ENCODE measurements at places on chromosomes 16 and 17.

DNA sequence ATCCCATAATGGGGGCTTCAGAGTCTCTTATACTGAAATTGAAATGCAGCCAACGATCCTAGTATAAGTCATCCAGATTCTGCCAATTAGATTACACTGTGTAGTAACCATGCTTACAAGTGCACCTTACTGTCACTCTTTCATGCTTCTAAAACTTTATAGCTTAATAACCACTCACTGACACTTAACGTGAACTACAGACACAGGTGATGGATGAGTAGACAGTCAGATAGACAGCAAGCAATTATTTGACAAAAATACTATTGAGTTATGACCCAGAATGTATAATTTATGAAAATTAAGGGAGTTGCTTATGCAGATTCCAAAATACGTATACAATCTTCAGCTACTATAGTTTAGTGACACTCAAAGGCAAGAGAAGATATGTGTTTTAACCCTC lies 6.3 kb downstream of the CDH8 start:
- DNase-seq: no peak

DNA sequence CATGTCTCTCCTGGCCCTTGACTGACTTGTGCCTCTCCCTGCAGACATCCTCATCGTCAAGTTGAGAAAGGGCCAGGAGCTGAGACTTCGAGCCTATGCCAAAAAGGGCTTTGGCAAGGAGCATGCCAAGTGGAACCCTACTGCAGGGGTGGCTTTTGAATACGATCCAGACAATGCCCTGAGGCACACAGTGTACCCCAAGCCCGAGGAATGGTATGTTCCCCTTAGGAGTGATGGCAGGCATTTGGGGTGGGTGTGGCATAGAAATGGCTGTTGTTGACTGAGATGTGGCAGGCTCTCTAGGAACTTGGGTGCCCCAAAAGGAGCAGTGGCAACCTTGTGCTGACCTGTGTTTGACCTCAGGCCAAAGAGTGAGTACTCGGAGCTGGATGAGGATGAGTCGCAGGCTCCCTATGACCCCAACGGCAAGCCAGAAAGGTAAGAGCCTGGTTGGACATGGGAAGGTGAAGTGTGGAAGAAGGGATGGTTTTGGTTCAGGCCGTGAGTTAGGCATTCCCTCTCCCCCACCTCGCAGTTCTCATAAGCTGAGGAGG lies 7.5 kb downstream of the POLR2C start:
- DNase-seq: no peak

- no peak for DNase-seq
Observed at GRCh38 chr17:40425741-40426140, 8.0 kb upstream of the TOP2A start.

- DNase-seq: no peak
Observed at GRCh38 chr16:84331998-84332780, 36.1 kb upstream of the ATP2C2 start.

GRCh38 chr17:77281904-77282367 lies 141.2 kb downstream of the SEC14L1 start:
- no peak for DNase-seq

GRCh38 chr16:11073407-11073999 lies 129.1 kb downstream of the CLEC16A start:
- no peak for DNase-seq

DNA sequence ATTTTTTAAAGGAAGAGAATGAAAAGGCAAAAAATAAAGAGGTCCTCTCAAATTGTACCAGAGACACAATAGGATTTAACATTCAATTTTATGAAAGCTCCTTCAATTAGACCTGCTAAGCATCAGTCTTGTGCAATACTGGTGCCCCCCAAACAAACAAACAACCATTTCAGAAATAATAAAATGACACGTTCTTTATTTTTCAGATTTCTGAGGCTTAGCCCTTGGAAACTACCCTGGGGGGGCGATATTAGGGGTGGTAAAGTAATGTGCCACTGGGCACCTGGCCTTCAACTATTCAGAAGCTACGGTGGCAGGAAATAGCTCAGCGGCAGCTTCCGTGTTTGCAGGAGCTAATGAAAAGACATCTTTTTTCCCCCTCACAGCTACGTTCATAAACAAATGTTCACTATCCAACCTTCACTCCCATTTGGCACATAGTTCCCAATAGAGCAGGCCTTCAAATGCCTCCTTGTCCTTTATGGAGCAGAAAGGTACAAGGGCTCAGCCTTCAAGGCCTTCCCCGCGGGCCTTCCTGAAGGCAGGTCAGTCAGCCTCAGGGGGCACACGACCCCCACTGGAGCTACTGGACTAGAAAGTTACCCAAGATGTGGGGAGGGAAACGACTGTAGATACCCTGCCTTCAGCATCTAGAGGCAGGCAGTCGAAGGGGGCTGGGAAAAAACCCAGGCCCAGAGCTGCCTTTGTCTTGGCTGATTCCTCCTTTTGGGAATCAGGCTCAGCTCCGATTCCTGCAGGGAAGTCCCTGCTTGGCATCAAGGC lies 44.1 kb downstream of the TBX4 start:
- DNase-seq: no peak

DNA sequence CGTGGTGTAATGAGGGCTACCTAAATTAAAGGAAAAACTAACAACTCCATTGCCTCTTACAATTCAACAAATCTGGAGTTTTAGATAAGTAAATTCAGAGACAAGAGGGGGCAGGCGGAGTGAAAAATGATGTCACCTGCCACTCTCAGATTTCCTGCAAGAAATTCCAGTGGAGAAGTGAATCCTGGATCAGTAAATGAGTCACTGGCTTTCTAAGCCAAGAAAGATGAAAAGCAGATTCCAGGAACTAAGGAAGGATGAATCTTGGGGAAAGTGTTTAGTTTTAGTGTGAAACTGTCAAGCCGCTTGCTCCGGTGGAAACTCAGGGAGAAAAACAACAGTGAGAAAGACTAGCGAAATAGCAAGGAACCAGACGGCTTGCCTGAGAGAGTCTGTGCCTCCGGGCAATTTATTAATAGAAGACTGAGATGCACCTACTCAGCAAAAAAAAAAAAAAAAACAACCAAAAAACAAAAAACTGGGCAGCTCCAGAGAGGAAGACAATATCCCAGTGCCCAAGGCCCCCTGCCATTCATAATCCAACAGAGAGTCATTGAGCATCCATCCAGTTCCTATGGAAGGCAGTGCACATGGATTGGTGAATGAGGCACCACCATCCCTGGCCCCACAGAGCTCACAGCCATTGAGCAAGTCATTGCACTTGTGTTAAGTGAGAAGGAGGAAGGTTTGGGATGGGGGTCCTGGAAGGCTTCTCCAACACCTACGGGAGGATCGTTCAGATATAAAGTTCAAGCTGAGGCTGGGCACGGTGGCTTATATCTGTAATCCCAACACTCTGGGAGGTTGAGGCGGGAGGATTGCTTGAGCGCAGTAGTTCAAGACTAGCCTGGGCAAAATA lies 12.1 kb upstream of the RIPOR1 start:
- DNase-seq: no peak

DNA sequence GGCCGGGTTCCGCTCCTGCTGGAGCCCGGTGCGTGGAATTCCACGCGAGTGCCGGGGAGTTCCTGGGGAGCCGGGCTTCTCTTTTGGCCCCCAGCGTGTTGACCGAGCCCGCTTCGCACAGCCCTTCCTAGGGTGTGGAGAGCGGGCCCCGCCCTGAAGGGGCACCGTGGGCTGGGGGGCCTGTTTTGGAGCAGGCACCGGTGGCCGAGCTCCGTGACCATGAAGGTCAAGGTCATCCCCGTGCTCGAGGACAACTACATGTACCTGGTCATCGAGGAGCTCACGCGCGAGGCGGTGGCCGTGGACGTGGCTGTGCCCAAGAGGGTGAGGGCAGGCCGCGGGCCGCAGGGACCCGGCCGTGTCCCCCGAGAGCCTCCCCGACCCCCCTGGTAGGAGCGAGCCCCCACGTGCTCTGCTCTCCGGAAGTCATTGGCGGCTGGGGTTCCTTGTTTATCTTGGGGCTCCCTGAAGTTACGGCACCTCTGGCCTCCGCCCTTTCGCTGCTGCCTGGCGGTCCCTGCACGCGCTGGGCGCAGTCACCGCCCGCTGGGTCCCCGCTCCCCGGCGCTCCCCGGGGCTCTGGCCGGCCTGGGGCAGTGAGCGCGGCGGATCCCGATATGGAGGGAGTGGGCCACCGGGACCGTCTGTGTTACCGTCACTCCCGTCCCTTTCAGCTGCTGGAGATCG lies 528 bp downstream of the HAGHL start:
- no peak for DNase-seq

GRCh38 chr16:50263060-50263909 lies 3.1 kb upstream of the ADCY7 start:
- DNase-seq: no peak

DNA sequence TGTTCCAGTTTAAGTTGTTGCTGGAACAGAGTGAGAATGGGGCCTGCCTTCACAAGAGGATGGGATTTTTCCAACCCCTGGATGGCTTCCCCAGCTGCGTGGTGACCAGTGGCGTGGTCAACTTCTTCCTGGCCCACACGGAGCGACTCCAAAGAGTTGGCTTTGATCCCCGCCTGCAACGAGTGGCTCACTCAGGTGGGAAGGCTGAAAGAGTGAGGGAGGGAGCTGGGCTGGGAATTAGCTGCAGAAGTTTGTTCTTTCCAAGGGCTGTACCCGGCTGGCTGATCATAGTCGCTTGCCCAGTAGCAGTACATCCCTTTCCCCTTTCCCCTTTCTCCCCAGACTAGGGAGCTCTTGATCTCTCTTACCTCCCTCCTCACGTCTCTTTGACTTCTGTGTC lies 36.1 kb downstream of the B4GALNT2 start:
- DNase-seq: no peak

DNA sequence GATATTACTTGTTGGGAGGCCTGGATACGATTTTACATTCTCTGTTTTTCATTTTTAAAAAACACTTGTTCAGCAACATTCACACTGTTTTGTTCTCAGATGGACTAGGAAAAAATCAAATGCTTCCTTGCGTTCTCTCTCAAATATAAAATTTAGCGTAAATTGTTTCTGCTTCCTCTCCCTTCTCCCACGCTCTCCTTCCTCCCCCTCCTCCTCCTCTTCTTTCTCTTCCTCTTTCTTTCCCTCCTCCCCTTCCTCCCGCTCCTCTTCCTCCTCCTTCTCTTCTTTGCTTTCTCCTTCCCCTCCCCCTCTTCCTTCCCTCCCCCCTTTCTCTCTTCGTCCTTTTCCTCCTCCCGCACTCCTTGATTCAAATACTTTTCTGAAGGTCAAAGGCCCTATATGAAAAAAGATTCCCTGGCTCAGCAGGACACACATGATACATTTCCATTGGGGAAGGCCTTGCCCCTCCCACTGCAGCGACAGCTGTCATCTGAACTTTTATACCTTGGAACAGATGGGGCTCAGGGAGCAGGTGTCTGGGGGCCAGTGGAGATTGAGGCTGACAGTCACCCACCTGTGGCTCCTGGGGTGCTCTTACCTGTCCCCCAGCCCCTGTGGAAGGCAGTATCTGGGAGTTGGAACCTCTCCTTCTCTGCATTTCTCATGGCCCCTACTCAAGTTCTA lies 99.4 kb upstream of the SDK2 start:
- DNase-seq: no peak

- no peak for DNase-seq
Observed at GRCh38 chr16:6929868-6930267, 402.8 kb upstream of the RBFOX1 start.

GRCh38 chr17:83136156-83136555 lies 56.7 kb downstream of the METRNL start:
- DNase-seq: no peak

Data from posterior cingulate gyrus (tissue), 11 donors.